ENCODE measurements at places on chromosomes 1 and 21.

DNA sequence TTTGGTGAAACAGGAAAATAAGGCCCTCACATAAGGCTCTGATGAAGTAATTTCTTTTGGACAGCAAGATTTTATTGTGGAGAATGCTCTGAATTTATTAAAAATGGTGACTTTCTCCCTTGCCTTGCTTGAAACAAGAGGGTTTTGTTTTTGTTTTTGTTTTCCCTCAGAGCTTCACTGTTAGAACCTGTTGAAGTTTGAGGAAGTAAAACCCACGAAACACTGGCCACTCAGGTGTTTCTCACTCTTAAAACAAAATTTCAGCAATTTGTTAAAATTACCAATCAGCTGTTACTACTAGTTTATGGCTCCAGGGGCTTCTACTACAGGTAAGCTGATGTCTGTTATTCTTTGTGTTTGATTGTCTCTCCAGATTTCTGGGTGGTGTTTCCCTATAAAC lies 112.6 kb upstream of the B3GALT2 start:
- DNase-seq: no peak

- no peak for DNase-seq
These were observed 30.0 kb downstream of the ZMYM4 start for GRCh38 chr1:35298464-35298863.

GRCh38 chr1:203506858-203507626 lies 13.1 kb downstream of the OPTC start:
- no peak for DNase-seq

DNA sequence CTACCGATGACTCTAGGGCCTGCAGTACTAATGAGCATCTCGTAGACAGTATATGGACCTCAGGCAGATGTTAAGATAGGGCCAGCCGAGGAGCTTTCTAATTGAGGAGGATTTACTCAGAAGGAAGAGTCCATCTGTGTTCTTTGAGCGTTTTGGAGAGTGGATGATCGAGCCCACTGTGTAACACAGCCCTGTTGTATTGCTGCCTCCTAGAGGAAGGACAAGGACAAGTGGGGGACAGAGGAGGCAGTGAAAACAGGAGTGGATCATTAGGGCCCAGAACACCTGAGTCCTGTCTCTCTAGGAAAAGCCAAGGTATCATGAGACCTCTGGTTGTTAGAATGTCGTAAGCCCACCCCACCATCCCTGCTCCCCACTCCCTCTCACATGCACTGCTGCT lies 62.9 kb downstream of the TBX19 start:
- no peak for DNase-seq

DNA sequence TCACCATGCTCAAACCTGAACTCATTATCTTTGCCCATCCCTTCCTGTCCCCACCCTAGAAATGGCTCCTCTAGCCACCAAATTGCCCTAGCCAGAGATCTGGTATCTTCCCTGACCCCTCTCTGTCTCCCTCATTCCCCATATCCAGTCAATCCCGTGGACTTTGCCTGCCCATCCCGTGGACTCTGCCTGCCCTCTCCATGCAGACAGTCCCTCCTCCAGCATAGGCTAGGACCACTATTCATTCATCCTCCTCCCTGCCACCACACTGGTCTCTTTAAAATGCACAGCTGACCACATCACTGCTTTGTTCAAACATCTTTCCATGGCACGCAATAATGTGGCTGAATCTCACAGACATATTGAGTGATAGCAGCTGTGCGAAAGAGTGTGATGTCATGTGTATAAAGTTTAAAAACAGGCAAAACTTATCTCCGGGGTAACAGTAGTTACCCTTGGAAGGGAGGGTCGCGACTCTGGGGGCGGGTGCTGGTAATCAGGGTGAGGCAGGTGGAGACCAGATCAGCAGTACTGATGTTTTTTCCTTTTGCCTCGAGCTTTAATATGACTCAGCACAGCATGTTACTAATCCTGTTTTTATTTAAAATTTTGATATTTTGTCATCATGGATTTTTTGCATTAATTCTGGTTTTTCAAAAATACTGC lies 4.8 kb upstream of the SLC2A1 start:
- DNase-seq: peak; percentile 72
